ENCODE measurements at places on chromosomes 4 and X. TPM values are rescaled to one million over a fixed set of nuclear protein-coding genes. Genes with fewer than 3 reads are reported as not detected.
A peak's percentile ranks its signal among the peaks of the same experiment; 100 is the strongest.

- no peak for DNase-seq
Measured at GRCh38 chr4:182890202-182890601, 27.0 kb downstream of the DCTD start.

DNA sequence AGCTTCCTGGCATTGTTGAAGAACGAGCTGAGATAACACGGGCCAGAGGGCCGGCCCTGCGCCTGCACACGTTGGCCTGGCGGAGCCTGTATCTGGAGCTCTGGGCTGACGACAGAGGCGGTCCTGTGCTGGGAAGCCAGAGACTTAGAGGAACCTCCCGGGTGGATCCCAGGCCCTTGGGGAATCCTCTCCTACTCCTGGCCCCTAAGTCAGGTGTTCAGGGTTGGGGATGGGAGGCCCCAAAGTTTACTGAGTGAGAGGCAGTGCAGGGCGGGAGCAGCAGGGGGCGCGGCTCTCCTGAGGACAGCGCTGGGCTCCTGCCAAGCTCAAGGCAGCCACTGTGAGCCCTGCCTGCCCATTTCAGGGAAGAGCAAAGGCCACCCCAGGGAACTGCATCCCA, 2.5 kb upstream of the HTRA3 start:
- peak; percentile 87 for DNase-seq

- no peak for DNase-seq
Measured at GRCh38 chr4:13543032-13543838, 1.1 kb downstream of the NKX3-2 start.

GRCh38 chr4:79598801-79599200, 190.8 kb upstream of the GK2 start:
- no peak for DNase-seq

DNA sequence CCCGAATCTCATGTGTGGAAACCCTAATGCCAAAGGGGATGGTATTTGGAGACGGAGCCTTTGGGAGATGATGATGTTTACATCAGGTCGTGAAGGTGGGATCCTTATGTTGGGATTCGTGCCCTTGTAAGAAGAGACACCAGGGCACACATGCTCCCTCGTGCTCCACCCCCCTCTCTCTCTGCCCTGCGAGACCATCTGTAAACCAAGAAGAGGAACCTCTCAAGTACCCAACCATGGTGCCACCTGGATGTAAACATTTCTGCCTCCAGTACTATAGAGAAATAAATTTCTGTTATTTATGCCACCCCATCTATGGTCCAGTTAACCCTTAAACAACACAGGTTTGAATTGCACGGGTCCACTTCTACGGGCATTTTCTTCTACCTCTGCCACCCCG, 179.4 kb downstream of the DHRSX start:
- no peak for DNase-seq

GRCh38 chr4:174265916-174266315, 17.6 kb downstream of the FBXO8 start:
- DNase-seq = no peak

DNA sequence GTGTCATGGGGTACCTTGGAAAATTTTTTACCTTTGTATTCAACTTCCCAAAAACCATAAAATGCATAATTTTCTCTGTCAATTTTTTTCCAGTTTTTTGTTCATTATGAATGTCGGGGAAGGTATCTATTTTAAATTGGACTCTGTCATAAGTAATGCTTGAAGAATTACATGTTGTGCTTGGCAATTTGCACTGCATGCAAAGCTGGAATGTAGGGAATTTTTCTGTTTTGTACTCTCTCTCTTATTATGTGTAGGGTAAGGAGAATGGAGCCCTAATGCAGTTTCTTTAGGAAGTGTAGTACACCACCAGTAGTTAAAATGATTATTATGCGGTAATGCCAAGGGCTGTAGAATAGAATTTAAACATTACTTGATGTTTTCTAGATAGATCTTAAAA, 137.7 kb upstream of the LIMCH1 start:
- no peak for DNase-seq

GRCh38 chr4:66681962-66682361, 863.3 kb downstream of the CENPC start:
- no peak for DNase-seq

DNA sequence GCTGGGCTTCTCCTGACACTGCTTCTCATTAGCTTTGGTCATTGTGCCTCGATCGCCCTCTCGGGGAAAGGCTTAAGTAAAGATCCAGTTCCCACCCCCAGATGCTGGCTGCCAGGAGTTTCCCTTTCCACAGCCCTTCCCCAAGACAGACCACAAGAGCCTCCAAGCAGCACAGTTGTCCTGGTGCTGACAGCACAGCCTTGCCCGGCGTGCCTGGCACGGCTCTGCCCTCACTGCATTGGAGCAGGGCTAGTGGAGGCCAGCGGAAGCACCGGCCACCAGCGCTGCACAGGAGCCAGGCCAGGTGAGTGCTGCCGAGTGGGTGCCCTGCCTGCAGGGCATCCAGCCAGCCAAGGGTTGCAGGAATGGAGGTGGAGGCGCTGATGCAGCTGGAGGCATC, 9.7 kb upstream of the MSANTD1 start:
- no peak for DNase-seq

GRCh38 chr4:139984471-139984870, 169.5 kb downstream of the MAML3 start:
- DNase-seq = no peak

DNA sequence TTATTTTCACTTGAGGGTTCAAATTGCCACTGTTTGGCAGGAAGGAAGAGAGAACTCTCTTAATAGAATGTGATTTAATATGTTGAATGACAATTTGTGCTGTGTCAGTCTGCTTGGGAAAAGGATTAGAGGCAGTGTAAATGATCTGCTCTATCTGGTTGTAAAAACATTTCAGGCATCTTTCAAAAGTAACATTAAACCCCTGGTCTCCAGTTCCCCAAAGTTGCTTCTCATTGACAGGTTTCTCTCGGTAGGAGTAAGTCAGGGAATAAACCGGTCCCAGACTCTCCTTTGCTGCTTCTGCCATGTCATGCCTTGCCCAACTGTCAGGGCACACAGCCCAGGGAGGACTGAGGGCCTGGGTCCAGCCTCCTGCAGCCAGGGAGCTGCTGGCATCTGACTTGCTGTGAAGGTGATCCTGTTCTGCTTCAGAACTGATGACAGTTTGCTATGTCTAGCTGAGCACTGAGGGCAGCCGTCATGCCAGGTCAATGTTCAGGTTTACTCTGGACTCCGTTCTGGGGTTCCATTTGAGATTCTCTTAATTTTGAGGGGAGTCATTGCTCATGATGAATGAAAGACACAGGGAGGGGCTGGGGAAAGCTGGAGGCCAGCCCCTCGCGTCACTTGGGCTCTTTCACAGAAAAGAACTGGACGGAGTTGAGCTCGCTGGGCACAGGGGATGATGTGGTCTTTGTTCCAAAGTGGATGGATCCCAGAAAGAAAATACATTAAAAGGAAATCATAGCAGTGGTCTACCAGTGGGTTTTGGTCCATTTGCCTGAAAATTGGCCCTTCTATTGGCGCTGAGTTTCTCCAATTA, 312.4 kb downstream of the ARHGAP10 start:
- DNase-seq = peak; percentile 76

- DNase-seq = no peak
Measured at GRCh38 chr4:152825336-152825735, 45.6 kb downstream of the ARFIP1 start.

DNA sequence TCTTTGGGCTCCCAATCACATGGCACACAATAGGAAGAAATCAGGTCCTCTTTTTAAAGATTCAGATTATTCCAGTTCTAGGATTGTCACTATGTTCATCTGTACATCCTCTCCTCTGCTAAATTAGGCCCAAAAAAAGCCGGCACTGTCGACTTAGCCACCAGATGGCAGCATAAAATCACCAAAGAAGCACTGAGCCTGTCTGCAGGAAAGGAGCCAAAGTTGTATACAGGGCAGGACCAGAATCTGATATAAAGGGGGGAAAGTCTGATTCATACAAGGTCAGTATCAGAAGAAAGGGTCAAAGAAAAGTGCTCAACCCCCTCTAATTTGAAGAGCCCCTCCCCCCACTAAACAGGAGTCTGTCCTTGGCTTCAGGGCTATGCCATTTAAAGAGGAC, 292.5 kb downstream of the CHIC1 start:
- DNase-seq = peak; percentile 19

- DNase-seq = no peak
Measured at GRCh38 chr4:186770481-186771175, 47.0 kb upstream of the FAT1 start.

GRCh38 chr4:64766565-64766964, 357.3 kb upstream of the TECRL start:
- DNase-seq = no peak

- peak; percentile 62 for DNase-seq
Measured at GRCh38 chrX:68894513-68895340, 65.9 kb downstream of the EFNB1 start.

DNA sequence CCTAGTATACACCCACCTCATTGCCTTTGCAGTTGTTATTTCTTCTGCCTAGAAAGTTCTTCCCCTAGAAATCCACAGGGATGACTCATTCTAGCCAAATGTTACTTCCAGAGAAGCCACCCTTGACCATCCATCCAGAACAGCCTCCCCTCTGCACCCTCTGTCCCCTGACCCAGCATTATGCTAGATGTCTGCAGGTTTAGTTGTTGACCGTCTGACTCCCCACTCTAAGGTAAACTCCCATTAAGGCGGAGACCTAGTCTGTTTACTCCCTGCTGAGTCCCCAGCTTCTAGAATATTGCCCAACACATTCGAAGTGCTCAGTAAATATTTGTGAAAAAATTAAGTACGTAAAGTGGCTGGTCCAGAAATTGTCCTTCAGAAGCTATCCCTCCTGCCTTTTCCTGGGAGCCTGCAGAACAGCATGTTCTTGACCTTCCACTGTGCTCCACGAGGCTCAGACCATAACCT, 11.0 kb downstream of the SRD5A3 start:
- DNase-seq = no peak

DNA sequence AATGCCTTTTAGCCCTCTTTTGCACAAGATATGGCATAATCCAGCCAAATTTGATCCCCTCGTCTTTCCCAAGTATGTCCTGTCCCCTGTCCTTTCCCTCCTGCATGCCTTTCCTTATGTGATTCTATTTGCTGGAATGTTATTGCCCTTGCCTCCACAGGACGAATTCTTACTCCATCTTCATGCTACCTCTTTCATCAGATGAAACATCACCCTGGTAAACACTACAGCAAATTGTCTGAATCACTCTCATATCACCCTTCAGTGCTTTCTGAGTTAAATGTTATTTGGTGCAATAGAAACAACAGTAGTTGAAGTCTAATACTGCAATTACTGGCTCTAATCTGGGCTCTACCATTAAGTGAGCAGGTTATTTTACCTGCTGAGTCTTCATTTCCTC, 52.2 kb upstream of the FAT1 start:
- DNase-seq = no peak

DNA sequence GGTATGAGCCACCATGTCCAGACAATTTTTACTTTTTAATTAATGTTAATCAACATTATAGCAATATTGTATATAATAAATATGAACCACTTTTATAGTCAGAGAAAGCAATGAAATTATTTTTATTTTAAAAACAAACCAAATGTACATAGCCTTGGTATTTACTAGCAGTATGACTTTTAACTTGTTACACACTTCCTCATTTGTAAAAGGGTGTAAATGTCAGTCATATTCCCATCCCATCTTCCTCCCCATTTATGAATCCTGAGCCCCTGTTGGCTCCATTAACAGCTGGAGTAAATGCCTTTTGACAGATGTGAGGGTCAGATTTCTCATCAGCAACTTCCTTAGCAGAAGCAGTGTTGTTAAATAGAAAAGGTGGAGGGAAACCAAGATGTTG, 179.6 kb upstream of the SPRY1 start:
- no peak for DNase-seq

DNA sequence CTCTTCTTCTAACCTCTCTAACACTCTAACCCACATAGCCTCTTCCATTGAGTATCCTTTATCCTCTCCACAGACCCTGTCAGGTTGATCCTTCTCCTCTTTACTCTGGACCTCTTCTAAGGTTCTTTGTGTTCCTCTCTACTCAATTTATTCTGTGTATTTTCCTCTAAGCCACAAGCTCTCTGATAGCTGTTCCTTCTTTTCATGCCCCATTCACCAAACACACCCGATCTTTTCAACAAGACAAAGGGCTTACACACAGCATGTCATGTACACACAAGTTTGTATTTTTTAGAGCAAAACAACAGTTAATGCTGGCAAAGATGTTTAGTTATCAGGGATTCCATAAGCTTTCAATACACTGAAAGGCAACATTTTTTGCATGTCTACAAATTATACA, 1.9 kb downstream of the SPIN2B start:
- no peak for DNase-seq

GRCh38 chr4:88870428-88870827, 172.8 kb upstream of the NAP1L5 start:
- no peak for DNase-seq

DNA sequence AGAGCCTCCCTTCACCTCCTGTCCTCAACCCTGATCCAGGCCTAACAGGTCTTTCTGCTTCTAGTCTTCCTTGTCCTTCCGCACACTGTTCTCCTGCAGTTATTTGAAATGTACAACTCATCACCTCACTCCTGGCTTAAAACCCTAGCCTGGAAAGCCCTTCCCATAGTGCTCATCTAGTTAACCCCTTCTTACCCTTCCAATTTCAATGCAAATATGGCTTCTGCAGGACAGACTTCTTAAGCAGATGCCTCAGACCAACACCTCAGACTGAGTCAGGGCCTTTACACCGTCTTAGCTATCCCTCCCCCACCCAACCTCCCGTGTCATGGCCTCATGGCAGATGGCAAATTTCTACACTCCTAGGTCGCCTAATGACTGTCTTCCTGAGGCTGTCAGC, 130.4 kb downstream of the BCOR start:
- DNase-seq = no peak

Gene PDCL2
- total RNA-seq = not detected

Gene MAGEB2
- total RNA-seq = not detected

Gene ZNF630
- 3.2 TPM for total RNA-seq

Gene TBC1D8B
- 2.0 TPM for total RNA-seq

Data from left ventricle myocardium inferior (tissue), 1 donor.